Smooth muscle cell of the coronary artery (primary cell): ENCODE measurements at places on chromosomes 12 and 14. TPM values are rescaled to one million over a fixed set of nuclear protein-coding genes. Genes with fewer than 3 reads are reported as not detected.

The SMIM41 gene
- total RNA-seq: 0.12 and 0.15 TPM in 2 replicates

The PNMA1 gene
- 6.6 and 14.1 TPM in 2 replicates for total RNA-seq

The RAB5B gene
- total RNA-seq: 35.0 and 40.1 TPM in 2 replicates

The L2HGDH gene
- 3.0 and 3.7 TPM in 2 replicates for total RNA-seq

The MARCHF9 gene
- total RNA-seq: 3.4 and 4.7 TPM in 2 replicates

The KRT78 gene
- total RNA-seq: not detected in 2 replicates

The TAS2R10 gene
- 0.23 and 0.53 TPM in 2 replicates for total RNA-seq

The FOXG1 gene
- under 0.01 TPM in 1 of 2 replicates, not detected in the other for total RNA-seq

The EAPP gene
- total RNA-seq: 44.1 and 46.9 TPM in 2 replicates
